ENCODE measurements at places on chromosomes 12 and 14.

DNA sequence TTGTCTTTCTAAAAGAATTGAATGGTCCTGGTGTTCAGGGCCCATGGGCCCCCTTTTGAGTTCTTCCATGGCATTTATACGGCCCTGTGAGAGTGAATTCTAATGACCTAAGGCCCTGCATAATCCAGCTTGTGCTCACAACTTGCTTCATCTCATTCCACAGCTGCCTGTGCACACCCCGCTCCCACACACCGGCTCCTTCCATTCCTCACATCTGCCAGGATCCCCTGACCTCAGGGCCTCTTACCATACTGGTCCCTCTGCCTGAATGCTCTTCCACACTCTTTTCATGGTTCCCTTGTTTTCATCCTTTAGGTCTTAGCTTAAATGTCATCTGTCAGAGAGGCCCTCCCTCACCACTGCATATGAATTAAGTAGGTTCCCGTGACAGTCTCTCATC is 49.5 kb upstream of the EGLN3 start:
- no peak for DNase-seq

- DNase-seq, result no peak
Observed at GRCh38 chr14:56754921-56755320, 55.4 kb downstream of the OTX2 start.

GRCh38 chr12:15979096-15980092 is 68.3 kb downstream of the DERA start:
- DNase-seq, result no peak

DNA sequence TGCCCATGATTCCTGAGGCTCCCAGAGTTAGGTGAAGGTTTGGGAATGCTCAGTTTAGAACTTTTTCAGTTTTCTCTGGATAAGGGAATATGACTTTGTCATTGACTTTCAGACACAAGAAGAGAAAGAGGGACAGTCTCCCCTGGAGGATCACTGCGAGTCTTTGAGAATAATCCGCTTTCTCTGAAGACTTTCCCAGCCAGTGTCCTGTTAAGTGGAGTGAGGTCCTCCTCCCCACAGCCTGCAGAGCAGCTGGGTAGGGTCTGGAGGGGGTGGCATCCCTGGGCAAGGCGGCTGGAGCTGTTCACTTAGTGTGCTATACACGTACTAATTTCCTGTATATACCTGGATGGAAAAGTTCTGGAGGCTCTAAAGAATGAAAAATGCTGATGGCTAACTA is 8.5 kb upstream of the RAB35 start:
- no peak for DNase-seq

DNA sequence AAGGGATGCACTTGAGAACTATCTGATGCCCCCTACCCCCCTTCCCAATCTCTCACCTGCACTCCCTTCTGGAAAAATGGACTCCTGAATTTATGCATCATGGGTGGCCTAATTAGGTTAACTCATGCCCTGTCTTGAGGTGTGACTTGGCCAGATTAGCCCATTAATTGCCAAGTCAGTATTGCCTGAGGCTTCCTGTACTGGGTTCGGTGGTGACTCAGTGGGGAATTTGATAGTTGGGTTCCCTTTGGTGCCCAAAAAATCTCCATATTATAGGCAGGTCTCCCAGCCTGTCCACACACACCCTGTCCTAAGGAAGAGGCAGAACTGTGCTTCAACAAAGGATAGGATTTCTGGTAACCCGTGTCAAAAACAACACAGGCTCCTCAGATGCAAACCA is 146.1 kb downstream of the CHST11 start:
- no peak for DNase-seq

DNA sequence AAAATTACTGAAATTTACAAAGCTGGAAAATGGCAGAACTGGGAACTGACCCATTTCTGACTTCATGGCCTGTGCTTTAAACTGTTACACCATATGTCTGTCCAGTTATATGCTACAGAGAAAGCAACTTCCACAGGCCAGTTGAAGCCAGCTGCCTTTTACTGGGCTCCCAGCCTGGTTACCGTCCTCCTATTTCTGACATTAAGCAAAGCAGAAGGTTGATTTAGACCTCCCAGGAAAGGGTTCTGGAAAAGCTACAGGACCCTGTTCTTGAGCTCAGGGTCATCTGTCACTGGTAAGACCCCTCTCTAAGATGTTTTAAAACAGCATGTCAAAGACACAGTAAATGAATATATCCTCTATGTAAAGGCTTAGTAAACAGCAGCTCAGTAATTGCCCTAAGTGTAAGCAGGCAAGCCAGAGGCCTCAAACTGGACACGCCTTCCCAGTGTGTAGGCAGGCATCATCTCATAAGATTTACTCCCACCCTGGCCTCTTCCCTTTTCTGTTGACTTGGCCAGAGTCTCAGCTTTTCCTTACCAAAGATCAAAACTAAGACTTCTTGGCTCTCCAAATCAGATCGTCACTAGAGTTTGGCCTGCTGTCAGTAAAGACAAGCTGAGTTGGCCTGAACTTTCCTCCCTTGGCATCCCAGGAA is 55.4 kb upstream of the RNU6-8 start:
- DNase-seq, result no peak

DNA sequence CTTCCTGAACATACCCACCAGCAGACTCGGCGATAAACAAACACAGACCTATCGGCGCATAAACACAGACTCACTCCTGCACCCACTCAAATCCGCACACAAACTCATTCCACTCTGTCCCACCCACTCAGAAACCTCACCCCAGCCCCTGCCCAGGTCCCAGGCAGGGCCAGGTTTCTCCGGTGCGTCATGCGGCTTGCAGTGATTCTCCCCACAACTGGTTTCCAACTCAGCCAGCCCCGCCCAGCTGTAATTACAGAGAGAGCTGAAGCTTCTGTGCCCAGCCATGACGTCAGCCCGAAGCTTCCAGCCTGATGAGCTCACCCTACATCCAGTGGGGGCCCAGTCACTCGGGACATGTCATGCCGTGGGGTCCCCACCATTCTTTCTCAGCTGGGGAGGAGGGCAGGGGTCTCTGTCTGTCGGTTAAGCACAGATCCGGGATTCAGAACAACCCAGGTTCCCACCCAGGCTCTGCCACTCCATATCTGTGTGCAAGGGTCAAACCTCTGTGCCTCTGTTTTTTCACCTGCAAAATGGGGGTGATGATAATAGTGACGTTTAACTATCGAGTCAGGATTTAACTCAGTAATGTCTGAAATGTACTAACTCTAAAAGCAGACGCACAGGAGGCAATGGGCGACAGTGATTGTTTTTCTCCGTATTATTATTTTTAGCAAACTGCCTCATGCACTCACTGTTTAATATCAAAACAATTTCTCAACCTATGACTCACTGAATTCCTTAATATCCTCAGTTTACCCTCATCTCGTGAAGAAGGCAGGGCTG is 2.3 kb upstream of the HSPB8 start:
- no peak for DNase-seq

DNA sequence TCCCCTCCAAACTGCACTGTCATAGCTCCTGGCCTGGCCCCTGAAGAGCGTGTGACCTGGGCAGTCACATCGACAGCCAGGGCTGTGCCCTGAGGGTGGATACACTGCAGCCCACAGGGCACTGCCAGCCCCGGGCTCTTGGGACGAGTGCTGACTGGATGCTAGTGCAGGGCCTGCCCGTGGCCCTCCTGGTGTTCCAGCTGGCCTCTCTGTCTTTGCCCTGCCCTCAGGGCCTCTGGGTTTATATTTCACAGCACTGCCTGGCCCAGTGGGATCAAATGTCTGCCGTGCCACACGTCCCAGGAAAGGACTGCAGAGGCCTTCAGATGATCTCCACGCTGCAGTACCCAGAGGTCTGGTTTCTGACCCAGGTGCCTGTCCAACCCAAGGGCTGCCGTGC is 10.1 kb upstream of the CCDC197 start:
- no peak for DNase-seq

GRCh38 chr12:28025821-28026505 is 53.4 kb upstream of the PTHLH start:
- no peak for DNase-seq

GRCh38 chr14:101881426-101881825 is 82.9 kb upstream of the DYNC1H1 start:
- no peak for DNase-seq

GRCh38 chr12:76777765-76778216 is 13.9 kb downstream of the ZDHHC17 start:
- DNase-seq, result no peak

GRCh38 chr12:27940756-27941402 is 31.7 kb downstream of the PTHLH start:
- peak; percentile 5 for DNase-seq

DNA sequence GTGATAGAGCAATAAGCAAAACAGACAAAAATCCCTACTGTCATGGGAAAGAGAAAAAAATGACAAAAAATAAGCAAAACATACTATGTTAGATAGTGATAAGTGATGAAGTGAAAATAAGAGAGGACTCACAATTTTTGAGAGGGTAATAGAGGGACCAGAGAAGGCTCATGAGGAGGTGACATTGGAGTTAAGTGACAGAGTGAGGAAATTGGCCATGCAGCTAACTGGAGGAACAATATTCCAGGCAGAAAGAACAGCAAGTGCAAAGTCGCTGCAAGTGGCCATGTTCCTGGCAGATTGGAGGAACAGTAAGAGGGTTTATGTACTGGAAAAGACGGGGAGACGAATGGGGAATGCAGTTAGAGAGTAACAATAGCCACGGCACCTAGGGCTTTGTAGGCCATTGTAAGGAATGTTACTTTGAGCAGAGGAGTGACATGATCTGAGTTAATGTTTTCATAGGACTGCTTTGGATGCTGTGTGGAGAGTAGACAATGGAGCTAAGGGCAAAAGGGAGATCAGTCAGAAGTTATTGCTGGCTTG is 1.4 kb upstream of the SAV1 start:
- DNase-seq, result no peak

DNA sequence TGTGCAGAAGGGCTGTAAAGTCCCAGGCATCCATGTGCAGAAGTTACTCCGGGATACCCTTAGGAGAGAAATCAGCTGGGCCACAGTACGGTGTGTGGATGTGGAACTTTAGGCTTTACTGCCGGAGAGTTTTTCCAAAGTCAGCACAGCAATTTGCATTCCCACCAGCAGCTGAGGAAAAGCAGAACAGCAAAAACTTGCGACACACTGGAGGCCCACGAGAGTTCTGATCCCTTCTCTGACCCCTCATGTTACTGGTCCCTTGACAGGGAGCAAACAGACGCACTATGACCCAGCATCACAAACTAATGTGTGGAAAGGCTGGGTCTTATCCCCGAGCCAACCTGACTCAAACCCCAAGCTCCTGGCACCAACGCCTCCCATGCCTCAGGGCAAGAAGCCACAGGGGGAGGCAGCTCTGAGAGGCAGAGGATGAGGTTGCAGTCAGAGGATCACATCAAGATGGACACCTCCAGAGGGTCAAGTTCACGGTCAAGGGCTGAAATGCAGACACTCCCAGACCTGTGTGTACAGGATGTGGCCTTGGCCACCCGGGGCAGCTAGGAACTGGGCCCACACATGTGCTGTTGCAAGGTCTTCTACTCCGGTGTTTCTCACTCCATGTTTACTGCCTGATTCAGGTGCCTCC is 38.6 kb downstream of the CCDC88C start:
- DNase-seq, result no peak

Measured in stimulated activated CD8-positive, alpha-beta memory T cell treated with anti-CD3 and anti-CD28 coated beads, Interleukin-4, amount 100 ng/mL, for 1 hour (primary cell).